ENCODE measurements at places on chromosomes 2 and 18.

GRCh38 chr2:120771111-120771780 is 35.6 kb downstream of the GLI2 start:
- DNase-seq, result peak; percentile 57

DNA sequence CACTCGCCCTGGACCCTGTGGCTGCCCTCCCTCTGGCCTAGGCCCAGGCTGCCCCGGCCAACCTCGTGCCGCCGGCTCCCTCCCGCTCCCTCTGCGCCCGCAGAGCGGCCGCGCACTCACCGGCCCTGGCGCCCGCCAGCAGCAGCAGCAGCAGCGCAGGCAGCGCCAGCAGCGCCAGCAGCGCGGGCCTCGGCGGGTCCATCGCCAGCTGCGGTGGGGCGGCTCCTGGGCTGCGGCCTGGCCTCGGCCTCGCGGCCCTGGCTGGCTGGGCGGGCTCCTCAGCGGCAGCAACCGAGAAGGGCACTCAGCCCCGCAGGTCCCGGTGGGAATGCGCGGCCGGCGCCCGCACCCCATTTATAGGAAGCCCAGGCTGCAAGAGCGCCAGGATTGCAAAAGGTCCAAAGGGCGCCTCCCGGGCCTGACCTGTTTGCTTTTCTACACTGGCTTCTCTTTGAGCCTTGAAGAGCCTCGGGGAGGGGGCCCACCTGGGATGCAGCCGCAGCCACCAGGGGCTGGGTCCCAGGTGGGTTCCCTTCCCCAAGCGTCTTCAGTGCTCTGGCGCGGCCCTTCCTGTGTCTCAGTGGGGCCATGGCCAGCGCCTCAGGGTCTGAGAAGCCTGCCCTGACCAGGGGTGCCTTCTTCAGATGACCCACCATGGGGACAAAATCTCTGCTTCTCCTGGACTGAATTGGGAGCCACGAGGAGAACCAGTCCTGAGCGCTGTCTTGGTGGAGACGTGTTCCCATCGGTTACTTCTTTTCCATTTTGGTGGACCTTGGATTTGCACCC is at the start of gene APOB:
TSS of gene APOB (minus strand) at position 330 of the 789 bp plus-strand sequence. CDS start at position 202, 128 bp downstream.
- DNase-seq, result no peak

- no peak for DNase-seq
Measured at GRCh38 chr2:127661949-127662510, 13.3 kb downstream of the LIMS2 start.

DNA sequence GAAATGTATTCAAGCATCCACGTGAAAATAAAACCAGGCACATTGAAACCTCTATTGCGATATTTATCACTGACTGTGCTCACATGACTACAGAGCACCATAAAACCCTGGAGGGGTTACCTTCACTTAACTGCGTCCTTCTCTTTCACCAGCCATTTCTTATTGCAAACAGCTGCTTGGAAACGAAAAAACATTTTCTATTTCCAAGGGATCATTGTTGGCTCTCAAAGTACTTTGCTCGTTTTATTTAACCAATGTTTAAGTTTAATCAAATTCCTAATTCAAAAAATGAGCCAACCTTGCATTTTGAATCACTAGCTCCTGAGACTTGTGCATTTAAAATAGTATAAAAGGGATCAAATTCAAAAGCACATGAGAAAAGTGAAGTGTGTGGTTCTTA is 134.4 kb downstream of the OSR1 start:
- DNase-seq, result no peak

DNA sequence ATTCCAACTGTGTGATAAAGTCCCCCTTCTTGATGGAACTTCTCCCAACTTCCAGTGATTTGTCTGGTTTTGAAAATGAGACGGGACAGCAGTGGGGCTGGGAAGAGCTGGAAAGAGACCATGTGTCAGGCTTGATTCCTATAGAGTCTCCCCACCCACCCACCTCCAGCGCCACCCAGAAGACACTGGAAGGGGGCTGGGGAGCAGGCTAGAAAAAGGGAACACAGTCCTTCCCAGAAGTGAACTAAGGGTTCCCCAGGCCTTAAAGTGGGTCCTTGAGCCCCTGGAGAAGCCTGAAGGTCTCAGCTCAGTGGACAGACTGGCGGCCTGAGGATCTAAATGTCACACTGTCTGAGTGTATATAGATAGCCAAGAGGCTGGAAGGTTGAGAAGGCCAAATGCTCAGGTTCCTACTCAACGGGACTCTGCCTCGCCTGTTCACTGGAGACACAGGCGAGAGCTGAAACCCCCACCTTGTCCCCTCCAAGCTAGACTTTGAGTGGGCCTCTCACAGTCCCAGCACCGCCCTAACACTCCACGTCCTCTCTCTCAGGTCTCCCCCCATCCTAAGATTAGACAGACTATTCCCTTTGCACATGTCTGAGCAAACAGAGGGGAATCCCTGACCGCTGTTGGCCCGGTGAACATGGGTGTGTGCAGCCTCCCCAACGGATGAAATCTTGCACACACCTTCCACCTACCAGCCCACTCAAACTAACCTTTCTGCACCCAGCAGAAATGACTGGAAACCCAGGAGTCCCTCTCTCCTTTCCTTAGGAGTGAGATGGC is 1.6 kb downstream of the PKDCC start:
- DNase-seq, result no peak

DNA sequence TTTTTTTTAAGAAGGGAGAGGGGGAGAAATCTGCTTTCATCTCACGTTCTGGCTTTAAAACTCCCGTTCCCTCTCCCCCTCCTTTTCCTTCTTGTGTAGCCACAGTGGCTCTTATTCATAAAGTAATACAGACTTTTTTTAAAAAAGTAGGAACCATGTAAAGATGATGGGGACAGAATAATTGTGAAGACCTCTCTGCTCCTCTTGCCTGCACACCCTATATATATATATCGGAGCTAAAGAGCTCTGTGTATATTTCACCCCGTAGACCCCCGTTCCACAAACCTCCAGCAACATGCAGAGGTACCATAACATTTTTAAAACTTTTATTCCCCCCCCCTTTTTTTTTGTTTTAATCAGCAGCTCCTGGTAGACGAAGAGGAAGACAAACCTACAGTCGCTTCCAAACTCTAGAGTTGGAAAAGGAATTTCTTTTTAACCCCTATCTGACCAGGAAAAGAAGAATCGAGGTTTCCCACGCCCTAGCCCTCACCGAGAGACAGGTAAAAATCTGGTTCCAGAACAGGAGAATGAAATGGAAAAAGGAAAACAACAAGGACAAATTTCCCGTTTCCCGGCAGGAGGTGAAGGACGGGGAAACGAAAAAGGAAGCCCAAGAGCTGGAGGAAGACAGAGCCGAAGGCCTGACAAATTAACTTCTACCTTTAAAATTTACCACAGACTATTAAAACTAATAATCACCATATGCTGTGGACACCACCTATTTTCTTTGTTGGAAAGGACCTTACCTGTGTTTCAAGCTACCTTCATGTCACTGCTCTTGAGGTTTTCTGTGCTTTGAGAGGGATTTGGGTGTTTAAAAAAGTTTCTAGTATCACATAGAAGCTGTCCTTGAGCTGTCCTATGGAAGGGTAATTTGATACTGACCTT is 1.7 kb downstream of the HOXD8 start:
- peak; percentile 19 for DNase-seq

- DNase-seq, result no peak
Measured at GRCh38 chr2:20624156-20624883, 26.6 kb downstream of the HS1BP3 start.

DNA sequence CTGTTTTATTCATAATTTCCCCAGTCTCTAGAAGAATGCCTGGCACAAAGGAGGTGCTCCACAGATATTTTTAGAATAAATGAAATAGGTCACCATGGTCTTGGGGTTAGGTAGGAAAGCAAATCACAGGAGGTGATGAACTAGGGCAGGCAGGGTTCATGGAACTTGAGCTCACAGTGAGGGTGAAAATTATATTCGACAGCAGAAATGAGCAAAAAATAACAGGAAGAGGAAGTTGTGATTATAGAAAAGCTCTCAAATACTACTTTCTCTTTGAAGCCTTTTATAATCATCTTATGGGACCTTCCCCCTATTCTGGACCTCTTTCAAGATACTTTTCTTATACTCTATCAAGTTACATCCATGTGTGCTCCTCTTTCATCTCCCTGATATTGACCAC is 4.5 kb upstream of the CREB1 start:
- no peak for DNase-seq

DNA sequence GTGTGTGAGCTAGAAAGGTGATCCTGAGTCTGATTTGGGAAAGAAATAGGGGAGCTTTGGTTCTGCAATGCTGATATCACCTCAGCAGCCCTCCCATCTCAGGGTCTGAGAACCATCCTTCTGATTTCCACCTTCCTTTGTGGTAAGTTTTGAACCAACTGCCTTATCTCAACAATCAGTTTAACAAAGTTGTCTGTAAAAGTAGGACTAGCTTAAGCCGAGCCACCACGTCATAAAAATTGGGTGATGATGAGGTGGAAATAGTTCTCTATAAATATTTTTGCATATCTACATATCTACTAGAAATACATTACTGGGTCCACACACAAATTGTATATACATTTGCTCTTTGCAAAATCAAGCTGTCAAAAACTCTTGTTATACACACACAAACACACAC is 1.1 kb downstream of the SULT1C4 start:
- DNase-seq, result no peak

GRCh38 chr2:6826081-6826913 is 39.4 kb downstream of the CMPK2 start:
- DNase-seq, result peak; percentile 91

GRCh38 chr2:237998530-237998929 is 31.7 kb downstream of the UBE2F start:
- no peak for DNase-seq

- no peak for DNase-seq
Measured at GRCh38 chr2:173754837-173755236, 210.3 kb downstream of the SP3 start.

DNA sequence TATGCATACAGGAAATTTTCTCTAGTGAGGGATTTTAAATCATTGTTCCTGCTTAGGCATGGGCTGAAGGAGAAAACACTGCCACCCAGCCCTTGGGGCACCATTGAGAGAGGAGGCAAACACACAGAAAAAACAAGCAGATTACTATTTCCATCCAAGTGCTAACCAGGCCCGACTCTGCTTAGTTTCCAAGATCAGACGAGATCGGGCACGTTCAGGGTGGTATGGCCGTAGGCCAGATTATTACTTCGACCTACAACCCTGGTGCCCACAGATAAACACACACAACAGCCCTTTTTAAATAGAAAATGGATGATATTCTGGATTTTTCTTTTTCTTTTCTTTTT is 45.4 kb upstream of the RHOB start:
- DNase-seq, result no peak

- no peak for DNase-seq
Measured at GRCh38 chr2:70890469-70891065, 45.1 kb upstream of the ATP6V1B1 start.

GRCh38 chr2:151853070-151853758 is 25.0 kb upstream of the ARL5A start:
- DNase-seq, result peak; percentile 3

- no peak for DNase-seq
Measured at GRCh38 chr18:36128907-36129299, 237 bp downstream of the SLC39A6 start.

GRCh38 chr2:10889651-10890215 is 22.0 kb upstream of the KCNF1 start:
- DNase-seq, result no peak

DNA sequence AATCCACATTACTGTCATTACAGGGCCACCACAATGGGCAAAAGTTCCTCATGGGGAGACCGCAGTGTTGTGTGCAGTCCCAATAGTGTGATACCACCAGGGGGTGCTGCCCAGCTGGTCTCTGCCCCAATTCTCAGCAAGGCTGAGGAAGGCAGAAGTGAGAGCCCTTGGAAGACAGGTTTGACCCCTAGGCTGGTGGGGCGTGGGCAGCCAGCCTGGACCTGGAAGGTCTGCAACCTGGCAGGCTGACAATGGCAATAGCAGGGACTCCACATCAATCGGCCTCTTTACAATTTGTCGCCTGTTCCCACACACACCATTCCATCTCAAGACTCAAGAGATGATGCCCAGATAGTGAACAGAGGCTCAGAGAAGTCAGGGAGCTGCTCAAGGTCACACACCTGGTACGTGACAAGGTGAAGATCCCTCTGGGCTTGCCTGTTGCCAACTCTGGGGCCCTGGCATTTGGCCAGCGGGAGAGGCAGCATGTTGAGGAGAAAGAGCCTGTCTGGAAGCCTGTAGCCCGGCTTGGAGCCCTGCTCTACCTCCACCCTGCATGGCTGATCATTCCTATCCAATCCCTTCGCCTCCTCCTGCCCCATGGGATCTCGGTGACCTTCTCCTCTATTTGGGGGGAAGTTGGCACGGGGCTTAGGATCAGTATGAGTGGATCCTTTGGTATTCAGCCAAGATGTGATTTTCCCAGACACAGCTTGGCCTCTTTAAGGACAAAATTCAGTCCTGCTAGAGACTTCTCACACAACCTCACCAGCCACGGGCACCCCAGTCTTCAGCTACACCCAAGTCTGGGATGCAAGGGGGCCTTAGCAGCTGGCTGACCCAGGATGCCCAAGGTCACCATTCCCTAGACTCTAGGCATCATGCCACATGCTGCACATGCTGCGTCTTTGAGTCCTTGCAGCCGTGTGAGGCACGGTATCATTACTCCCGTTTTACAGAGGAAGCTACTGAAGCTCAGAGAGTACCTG is 2.9 kb upstream of the ATOH8 start:
- DNase-seq, result peak; percentile 58

GRCh38 chr2:240111253-240111652 is 24.9 kb downstream of the COPS9 start:
- no peak for DNase-seq

DNA sequence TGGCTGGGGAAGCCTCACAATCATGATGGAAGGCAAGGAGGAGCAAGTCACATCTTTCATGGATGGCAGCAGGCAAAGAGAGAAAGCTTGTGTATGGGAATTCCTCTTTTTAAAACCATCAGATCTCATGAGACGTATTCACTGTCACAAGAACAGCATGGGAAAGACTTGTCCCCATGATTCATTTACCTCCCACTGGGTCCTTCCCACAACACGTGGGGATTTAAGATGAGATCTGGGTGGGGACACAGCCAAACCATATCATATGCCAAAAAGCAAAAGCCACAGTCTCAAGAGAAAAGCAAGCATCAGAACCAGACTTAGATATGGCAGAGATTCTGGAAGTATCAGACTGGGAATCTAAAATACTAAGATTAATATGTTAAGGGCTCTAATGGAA is 30.0 kb upstream of the SCRN3 start:
- no peak for DNase-seq

DNA sequence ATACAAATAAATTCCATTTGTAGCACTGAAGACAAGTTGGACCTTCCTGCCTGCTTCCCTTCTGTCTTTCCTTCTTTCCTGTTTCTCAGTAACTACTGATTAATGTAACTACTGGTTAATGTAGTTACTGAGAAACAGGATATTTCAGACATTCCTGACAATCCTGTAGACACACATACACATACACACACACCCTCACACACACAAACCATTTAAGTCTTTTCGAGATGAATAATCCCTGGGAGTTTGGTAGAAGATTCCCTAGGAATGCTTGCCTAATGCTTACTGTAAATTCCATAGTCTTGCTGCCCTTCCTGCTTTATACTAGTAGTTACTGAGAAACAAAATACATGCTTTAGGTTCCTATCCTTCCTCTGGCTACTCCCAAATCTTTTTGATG is 83.9 kb downstream of the PIK3C3 start:
- peak; percentile 97 for DNase-seq
